ENCODE measurements at places on chromosomes 3 and 15.

DNA sequence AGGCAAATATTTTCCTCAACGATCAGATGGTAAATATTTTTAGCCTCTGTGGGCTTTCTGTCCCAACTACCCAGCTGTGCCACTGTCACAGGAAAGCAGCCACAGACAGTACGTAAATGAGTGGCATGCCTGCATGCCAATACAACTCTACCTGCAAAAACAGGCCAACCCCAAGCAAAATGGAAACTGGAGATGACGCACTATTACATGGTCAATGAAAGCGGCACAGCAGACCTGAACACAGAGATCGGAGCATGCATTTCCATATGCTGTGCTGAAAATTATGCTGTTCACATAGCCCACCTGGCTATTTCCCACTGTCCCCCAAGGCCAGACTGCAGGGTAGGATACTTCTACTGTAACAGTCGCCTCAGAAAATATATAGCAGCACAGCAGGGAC lies 57.8 kb downstream of the HERC2 start:
- no peak overlapping the region for H3K27ac ChIP-seq
- H3K36me3 ChIP-seq, result no peaks in the 10 kb centered on the region
- peaks cover 15% of the 10 kb centered on the region for H3K4me1 ChIP-seq
- H3K4me3 ChIP-seq, result no peak overlapping the region

DNA sequence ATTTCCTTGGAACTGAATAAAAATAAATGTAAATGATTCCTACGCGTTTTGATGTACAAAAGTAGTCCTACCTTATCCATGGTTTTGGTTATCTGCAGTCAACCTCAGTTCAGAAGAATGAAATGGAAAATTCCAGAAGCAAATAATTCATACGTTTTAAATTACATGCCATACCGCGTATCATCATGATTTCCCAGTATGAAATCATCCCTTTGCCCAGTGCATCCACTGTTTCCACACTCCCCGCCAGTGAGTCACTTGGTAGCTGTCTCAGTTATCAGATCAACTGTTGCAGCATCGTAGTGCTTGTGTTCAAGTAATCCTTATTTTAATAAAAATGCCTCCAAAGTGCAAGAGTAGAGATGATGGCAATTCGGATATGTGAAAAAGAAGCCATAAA lies 9.1 kb upstream of the MFSD1 start:
- H3K4me3 ChIP-seq, result no peak overlapping the region
- H3K4me1 ChIP-seq, result no peaks in the 10 kb centered on the region
- H3K27ac ChIP-seq, result no peak overlapping the region
- H3K27me3 ChIP-seq, result no peaks in the 10 kb centered on the region
- H3K36me3 ChIP-seq, result no peaks in the 10 kb centered on the region

- no peaks in the 10 kb centered on the region for H3K4me1 ChIP-seq
- no peak overlapping the region for H3K27ac ChIP-seq
- no peak overlapping the region for H3K4me3 ChIP-seq
These were observed 77.9 kb upstream of the DCLK3 start for GRCh38 chr3:36842275-36842674.

- H3K4me3 ChIP-seq, result no peak overlapping the region
- H3K27me3 ChIP-seq, result no peaks in the 10 kb centered on the region
- no peaks in the 10 kb centered on the region for H3K4me1 ChIP-seq
- H3K36me3 ChIP-seq, result no peaks in the 10 kb centered on the region
These were observed 300.2 kb upstream of the CNTN6 start for GRCh38 chr3:792630-793029.

- H3K4me1 ChIP-seq, result peaks cover 28% of the 10 kb centered on the region
- ATAC-seq, result no peak
- no peaks in the 10 kb centered on the region for H3K27me3 ChIP-seq
- no peak overlapping the region for H3K4me3 ChIP-seq
- H3K36me3 ChIP-seq, result peaks cover 34% of the 10 kb centered on the region
- no peak overlapping the region for H3K27ac ChIP-seq
These were observed 1.4 kb downstream of the CLK3 start for GRCh38 chr15:74616996-74617395.

DNA sequence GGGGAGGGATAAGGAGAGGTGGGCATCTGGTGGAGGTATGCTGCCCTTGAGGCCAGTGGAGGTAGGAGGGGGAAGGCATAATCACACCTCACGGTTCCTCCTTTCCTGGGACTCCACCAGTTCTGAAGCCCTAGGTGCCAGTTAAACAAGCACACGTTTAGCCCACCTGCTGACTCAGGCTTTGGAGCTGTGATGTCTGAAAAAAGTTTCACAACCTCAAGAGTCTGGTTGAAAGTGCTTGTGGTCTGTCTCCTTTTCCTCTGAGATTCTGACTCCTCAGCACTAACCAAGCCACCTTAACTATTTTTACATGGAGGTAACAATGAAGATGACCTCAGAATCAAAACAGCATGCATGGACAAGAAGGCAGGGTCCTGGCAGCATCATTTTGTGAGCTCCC lies 23.0 kb downstream of the HPS3 start:
- no peaks in the 10 kb centered on the region for H3K4me1 ChIP-seq
- ATAC-seq, result no peak
- no peak overlapping the region for H3K4me3 ChIP-seq
- H3K27ac ChIP-seq, result no peak overlapping the region
- H3K27me3 ChIP-seq, result no peaks in the 10 kb centered on the region

DNA sequence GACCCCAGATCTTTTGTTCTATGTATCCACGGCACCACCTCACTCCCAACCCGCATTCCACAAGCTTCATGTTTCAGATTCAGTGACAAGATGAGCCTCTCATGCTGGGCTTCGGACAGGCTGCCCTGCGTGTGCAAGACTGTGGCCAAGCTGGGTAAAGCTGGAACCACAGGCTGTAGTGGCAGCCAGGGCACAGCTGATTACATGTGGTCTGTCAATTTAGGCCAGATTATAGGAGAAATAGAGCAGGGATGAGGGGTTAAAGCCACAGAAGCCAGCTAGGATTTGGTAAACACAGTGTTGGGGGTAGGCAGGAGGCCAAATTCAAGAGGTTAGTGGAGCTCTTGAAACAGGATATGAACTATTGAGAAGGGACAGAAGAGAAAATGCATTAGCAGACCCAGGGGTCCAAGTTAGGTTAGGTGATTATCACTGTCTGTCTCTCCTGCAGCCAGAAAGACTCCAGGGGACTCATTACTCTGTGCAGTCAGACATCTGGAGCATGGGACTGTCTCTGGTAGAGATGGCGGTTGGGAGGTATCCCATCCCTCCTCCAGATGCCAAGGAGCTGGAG lies 12.9 kb downstream of the SNAPC5 start:
- H3K36me3 ChIP-seq, result peaks cover 76% of the 10 kb centered on the region
- H3K4me1 ChIP-seq, result no peaks in the 10 kb centered on the region
- ATAC-seq, result no peak
- H3K27me3 ChIP-seq, result no peaks in the 10 kb centered on the region

- H3K27me3 ChIP-seq, result no peaks in the 10 kb centered on the region
- ATAC-seq, result no peak
- peak overlapping the region; percentile 81 for H3K4me3 ChIP-seq
- peak overlapping the region; percentile 76 for H3K27ac ChIP-seq
- H3K36me3 ChIP-seq, result no peaks in the 10 kb centered on the region
These were observed 59.4 kb downstream of the CLASP2 start for GRCh38 chr3:33658621-33658990.

GRCh38 chr3:62149962-62150361 lies 223.4 kb downstream of the FEZF2 start:
- H3K27me3 ChIP-seq, result no peaks in the 10 kb centered on the region
- peaks cover 23% of the 10 kb centered on the region for H3K4me1 ChIP-seq
- no peaks in the 10 kb centered on the region for H3K36me3 ChIP-seq
- H3K4me3 ChIP-seq, result no peak overlapping the region
- peak; percentile 56 for ATAC-seq

- no peaks in the 10 kb centered on the region for H3K36me3 ChIP-seq
- H3K4me3 ChIP-seq, result no peak overlapping the region
- ATAC-seq, result peak; percentile 63
- no peaks in the 10 kb centered on the region for H3K27me3 ChIP-seq
- peaks cover 4% of the 10 kb centered on the region for H3K4me1 ChIP-seq
These were observed 12.8 kb upstream of the CSRNP1 start for GRCh38 chr3:39166134-39166710.

DNA sequence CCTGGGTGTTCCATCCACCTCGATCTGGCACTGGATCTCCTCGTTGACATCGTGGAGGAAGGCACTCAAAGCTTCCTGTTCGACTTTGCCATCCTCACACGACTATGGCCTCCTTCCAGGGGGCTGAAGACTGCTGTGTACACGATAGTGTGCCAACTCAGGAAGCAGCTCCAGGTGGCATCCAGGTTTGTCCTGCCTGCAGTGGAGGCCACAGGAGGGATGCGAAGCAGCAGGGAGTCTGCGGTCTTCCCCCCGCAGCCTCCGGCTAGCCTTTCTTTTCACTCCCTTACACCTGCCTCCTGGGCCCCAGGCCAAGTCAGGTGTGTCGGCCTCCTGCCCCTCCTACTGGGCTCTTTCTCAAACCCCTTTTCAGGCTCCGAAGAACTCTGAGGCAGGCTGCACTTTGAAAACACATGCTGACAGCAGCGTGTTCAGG lies 32.2 kb downstream of the SYNM start:
- H3K4me1 ChIP-seq, result peaks cover 88% of the 10 kb centered on the region
- H3K27ac ChIP-seq, result peak overlapping the region; percentile 12
- peaks cover 56% of the 10 kb centered on the region for H3K36me3 ChIP-seq
- no peak for ATAC-seq

- H3K4me3 ChIP-seq, result no peak overlapping the region
- H3K4me1 ChIP-seq, result no peaks in the 10 kb centered on the region
- no peaks in the 10 kb centered on the region for H3K36me3 ChIP-seq
- no peak for ATAC-seq
- no peak overlapping the region for H3K27ac ChIP-seq
These were observed 35.1 kb upstream of the EIF3J start for GRCh38 chr15:44501768-44502366.

DNA sequence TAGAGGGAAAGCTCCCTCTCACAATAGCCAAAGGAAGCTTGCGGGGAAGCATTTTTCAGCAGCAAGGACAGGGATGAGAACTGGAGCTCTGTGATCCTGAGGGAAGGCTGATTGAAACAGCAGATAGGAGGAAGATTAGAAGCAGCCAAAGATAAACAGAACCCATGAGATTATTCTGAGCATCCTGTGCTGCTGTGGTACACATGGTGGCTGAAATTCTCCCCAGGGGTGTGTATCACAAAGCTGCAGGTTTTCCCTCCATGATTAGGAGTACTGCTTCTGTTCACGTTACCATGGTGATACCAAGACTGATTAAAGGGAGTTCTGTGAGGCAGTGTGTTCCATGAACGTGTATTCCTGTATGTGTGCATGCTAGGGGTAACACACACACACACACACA lies 30.3 kb upstream of the PSMD6 start:
- H3K27ac ChIP-seq, result no peak overlapping the region
- ATAC-seq, result no peak
- H3K4me1 ChIP-seq, result no peaks in the 10 kb centered on the region
- H3K27me3 ChIP-seq, result no peaks in the 10 kb centered on the region

- no peak for ATAC-seq
- H3K4me3 ChIP-seq, result no peak overlapping the region
- H3K36me3 ChIP-seq, result no peaks in the 10 kb centered on the region
- no peaks in the 10 kb centered on the region for H3K4me1 ChIP-seq
- no peaks in the 10 kb centered on the region for H3K27me3 ChIP-seq
These were observed 32.5 kb upstream of the CHRNB4 start for GRCh38 chr15:78673476-78673875.

- H3K4me3 ChIP-seq, result no peak overlapping the region
- H3K27me3 ChIP-seq, result peaks cover 58% of the 10 kb centered on the region
- ATAC-seq, result no peak
- H3K27ac ChIP-seq, result no peak overlapping the region
- H3K4me1 ChIP-seq, result peaks cover 64% of the 10 kb centered on the region
- H3K36me3 ChIP-seq, result no peaks in the 10 kb centered on the region
These were observed 1.4 kb upstream of the RSRC1 start for GRCh38 chr3:158108445-158108985.

- no peak overlapping the region for H3K4me3 ChIP-seq
- ATAC-seq, result no peak
- H3K27me3 ChIP-seq, result no peaks in the 10 kb centered on the region
- no peak overlapping the region for H3K27ac ChIP-seq
These were observed 63.4 kb upstream of the LEKR1 start for GRCh38 chr3:156762631-156763185.

DNA sequence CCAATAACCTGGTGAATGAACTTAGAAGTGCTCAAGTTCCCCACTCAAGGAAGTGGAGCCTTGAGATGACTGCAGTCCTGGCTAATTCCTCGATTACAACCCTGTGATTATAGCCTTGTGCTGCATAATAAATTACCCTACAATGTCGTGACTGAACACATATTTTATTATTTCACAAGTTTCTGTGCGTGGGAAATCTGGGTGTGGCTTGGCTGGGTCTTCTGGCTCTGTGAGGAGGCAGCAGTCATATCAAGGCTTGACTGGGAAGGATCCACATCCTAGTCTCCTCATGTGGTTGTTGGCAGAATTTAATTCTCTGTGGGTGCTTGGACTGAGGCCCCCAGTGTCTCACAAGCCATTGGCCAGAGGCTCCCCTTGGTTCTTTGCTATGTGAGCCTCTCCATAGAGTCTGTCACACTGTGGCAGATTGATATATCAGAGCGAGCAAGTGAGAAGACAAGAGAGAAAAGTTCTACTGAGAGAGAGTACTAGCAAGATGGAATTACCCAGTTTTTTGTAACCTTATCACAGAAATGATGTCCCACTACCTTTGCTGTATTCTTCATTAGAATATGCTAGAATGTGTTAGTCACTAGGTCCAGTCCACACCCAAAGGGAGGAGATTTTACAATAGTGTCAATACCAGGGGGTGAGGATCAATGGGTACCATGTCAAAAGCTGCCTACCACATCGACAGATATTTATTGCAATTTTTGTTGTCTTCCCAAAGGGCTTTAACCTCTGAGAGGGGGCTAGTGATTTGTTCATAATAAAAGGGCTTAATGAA lies 102.8 kb upstream of the TBC1D5 start:
- H3K4me1 ChIP-seq, result no peaks in the 10 kb centered on the region
- no peak overlapping the region for H3K27ac ChIP-seq
- H3K4me3 ChIP-seq, result no peak overlapping the region
- H3K27me3 ChIP-seq, result no peaks in the 10 kb centered on the region
- H3K36me3 ChIP-seq, result no peaks in the 10 kb centered on the region
- ATAC-seq, result no peak

- H3K4me3 ChIP-seq, result no peak overlapping the region
- ATAC-seq, result no peak
- no peaks in the 10 kb centered on the region for H3K36me3 ChIP-seq
These were observed 12.3 kb upstream of the PGPEP1L start for GRCh38 chr15:99019558-99020540.

All from gastroesophageal sphincter (tissue), 4 donors.